ENCODE measurements at places on chromosomes 7 and 10.

GRCh38 chr7:152851881-152852417 lies 92.4 kb downstream of the ACTR3B start:
- DNase-seq, result no peak

- no peak for DNase-seq
These were observed 71.4 kb downstream of the AHR start for GRCh38 chr7:17369691-17370426.

- no peak for DNase-seq
These were observed 42.4 kb downstream of the VWA2 start for GRCh38 chr10:114281461-114281860.

DNA sequence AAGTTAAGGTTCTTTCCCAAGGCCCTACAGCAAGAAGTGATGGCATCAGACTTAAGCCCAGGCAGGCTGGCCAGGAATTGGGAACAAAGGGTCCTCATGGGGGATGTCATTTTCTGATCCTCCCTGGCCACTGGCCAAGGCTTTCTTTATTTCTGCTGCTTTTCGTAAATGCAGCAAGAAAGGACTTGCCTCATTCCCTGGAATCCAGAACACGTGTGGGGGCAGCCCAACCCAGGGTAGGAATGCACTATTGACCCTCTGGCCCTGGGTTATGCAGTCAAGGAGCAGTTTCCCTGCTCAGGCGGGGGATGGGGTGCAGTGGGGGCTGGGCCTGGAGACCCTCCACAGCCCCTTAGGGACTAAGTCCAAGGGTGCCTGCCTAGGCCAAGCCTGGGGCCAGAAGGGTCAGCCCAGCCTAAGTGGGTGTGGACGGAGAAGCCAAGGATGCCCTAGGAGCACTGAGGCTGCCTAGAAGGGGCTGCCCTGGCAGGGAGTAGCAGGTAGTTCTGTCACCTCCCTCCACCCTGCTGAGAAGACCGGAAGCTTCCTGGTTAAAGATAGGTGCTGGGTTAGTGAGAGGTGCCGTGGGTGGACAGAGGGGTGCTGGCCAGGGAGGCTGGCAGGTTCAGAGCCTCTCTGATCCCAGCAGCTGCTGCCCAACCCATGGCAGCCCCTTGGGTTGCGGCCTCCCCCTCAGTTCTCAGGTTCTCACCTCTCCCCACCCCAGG lies 179.2 kb downstream of the SH3PXD2A start:
- DNase-seq, result no peak

GRCh38 chr10:4851846-4852245 lies 25.8 kb downstream of the AKR1E2 start:
- no peak for DNase-seq

DNA sequence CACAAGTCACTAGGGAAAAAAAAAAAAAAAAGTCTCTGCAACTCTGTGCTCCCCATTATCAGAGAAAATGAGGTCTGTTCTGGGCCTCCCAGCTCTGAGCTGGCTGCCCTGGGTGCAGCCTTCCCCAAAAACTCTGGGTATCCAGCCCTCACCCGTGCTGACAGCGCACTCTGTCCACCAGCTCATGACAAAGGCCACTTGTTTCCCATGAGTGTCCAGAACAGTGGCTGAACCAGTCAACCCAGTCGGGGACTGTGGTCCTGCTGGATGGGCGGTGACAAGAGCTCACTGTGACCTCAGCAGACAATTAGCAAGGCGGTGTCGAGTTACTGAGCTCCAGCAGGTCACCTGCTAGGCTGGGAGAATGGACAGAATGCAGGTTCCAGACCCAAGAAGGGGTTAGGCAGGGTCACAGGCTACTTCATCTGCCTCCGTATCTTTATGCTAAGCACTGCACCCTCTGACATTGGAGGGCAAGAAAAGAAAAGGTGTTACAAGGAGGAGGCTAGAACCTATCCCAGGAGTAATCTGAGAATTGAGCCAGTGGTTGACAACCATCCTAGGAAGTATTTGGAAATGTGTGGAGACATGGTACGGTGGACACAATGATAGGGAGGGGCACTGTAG lies 37.2 kb downstream of the DLG5 start:
- DNase-seq, result no peak

DNA sequence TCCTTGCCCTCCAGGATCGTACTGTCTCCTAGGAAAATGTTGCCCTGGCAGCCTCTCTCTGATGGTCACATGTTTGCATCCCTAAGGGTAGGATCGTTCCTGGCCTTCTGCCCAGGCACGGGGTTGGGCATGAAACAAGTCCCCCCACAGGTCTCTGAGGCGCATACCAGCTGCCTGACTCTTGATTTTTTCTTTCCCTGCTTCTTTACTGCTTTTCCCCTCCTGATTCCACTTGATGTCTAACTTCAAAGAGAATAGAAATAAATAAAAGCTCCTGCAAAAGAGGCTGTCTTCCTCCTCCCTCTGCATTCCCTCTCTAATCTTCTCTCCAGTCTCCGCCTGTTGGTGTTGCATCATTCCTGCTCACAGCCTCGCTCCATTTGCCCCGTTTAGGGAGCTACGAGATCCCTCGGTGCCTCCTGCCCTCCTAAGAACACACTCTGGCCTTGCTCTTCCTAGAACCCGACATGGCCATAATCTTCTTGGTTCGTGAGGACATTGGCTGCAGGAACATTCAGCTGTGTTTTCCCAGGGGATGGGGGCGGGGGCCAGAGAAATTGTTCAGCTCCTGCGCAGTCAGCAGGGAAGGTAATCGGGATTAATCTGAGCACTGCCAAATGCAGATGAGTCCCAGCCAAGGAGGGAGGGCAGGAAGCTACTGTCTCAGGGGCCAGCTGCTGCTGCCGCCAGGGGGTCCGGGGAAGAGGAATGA lies 26.0 kb downstream of the LEP start:
- no peak for DNase-seq

DNA sequence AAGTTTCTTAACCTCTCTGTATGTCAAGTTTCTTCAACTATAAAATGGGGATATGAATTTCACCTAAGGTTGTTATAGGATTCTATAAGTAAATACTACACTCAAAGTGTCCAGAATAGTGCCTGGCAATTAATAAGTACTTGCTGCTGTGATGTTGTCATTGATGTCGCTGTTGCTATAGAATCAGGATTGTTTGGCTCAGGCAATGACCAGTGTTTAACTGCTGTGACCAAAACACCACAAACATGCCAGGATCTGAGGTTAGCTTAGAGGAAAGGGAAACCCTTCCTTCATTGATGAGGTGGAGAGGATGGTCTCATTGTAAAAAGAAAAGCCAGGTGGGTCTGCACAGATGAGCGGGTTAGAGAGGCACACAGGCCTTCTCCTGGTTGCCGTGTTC lies 223.1 kb upstream of the INHBA start:
- DNase-seq, result no peak

DNA sequence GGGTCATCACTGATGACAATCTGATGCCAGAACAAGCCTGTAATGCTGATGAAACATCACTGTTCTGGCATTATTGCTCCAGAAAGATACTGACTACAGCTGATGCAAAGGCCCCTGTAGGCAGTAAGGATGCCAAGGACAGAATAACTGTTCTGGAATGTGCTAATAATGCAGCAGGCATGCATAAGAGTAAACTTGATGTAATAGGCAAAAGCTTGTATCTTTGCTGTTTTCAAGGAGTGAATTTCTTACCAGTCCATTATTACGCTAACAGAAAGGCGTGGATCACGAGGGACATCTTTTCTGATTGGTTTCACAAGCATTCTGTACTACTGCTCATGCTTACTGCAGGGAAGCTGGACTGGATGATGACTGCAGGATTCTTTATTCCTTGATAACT lies 18.7 kb downstream of the LCOR start:
- no peak for DNase-seq

DNA sequence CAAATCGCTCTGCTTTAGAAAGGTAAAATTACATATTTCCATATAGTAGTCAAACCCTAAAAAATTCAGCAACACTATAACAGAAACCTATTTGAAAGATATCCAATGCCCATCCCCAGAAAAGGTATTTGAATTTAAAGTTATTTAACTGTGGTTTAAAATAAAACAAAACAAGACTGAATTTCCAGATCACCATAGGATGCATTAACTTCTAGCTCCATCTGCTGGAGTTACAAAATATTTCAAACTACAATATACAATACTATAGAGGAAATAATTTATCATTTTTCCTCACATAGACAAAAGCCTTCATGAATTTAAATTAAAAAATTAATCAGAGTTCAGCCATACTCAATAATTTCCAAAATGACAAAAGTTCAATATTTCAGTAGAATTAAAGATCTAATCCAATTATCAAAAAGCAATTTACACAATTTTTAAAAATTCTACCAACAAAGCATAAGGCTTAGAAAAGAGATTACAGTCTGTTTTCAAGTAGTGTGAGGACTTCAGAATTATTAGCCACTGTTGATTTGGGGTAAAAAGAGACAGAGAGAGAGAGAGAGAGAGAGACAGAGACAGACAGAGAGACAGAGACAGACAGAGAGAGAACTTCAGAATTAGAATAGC lies 75.9 kb downstream of the LMBR1 start:
- DNase-seq, result no peak

DNA sequence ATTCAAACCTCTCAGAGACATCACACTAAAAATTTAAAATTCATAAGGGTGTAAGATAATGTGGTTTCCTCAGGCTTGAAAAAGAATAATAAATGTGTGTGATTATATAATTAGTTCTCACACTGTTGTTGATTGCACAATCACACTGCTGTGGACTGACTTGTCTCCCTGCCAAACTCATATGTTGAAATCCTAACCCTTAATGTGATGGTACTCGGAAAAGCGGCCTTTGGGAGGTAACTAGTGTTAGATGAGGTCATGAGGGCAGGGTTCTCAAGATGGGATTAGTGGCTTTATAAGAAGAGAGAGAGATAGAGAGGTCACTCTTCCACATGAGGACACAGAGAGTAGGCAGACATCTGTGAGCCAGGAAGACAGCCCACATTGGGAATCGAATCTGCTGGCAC lies 128.5 kb upstream of the COL1A2 start:
- DNase-seq, result no peak

DNA sequence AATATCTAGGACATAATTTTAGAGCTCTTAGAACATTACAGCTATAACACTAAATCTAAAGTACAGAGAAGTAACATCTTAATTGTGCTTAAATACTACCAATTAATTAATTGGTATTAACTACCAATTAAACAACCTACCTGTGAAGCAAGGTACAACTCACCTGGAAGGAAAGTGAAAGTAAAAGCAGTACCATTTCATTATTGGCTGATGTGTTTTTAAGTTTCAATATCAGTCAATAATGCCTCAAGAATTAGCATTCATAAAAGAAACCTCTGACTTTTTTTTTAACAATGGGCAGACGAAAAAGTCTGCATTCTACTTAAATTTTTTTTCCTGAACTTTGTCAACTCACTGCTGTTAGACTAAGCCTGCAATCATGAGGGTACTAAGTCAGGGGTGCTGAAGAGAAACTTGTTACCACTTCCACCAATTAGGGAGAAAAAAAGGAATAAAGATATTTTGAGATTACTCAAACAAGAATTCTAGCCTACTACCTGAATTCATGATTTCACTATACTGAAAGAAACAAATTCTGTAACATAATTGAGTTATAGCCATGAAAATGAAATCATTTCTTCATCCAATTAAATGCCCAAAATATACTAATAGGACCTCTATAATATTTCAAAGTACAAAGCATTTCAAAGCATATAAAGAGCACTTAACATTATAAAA lies 19.9 kb downstream of the UPF2 start:
- DNase-seq, result no peak

DNA sequence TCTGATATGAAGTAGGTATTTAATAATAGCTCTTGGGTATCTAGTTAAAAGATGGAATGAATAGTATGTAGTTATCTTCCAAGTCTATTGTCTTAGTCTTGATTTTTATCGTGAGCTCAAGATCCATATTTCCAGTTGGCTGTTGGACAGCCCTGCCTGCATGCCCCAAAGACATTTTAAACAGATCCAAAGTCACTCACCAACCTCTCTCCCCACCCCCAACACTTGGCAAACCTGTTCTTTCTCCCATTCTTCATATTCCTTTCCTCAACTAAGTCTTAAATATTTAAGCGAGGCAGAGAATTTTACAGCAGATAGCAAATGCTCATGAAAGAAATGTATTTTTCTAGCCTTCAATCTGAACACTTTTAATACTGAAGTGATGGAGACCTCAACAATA lies 80.7 kb upstream of the PALS2 start:
- DNase-seq, result no peak

DNA sequence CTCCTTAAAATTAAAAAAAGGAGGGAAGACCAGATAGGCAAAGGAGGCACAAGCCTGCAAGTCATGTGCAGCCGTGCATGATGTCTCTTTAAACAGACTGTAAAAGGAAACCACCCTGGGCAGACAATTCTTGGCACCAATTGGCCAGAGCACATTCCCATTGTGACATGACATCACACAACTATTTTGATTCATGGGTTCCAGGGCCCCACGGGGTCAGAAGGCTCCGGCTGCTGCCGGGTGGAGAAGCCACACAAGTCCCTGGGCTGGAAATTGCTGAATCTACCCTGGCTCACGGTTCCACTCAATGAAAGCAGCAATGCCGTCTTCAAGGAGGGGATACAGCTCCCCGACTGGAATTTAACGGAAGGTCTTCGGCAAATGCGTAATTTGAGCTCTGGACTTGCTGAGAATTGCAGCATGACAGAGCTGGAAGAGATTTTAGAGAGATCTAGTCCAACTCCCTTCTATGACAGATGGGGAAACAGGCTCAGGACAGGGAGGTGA lies 140.5 kb downstream of the PRKAG2 start:
- DNase-seq, result no peak

GRCh38 chr10:98262571-98262970 lies 5.4 kb downstream of the LOXL4 start:
- DNase-seq, result peak; percentile 42

- peak; percentile 62 for DNase-seq
These were observed 42.4 kb downstream of the CCNY start for GRCh38 chr10:35378541-35379210.

- DNase-seq, result no peak
These were observed 10.9 kb upstream of the KIAA1549 start for GRCh38 chr7:138992052-138992531.

DNA sequence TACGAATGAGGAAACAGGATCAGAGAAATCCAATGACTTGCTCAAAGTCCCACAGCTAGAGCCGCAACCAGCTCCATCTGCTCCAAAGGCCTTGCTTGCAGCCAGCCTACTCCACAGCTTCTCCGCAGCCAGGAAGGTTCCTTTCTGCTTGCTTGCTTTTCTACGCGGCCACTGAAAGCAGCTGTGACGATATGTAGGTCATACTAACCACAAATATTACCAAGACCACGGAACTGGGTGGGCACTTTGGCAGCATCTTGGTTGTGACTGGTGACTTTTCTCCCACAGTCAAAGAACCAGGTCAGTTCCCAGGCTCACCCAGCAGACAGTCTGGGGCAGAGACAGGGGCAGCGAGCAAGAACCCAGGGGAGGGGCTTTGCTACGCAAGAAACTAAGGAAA lies 86.4 kb downstream of the FAM53B start:
- DNase-seq, result peak; percentile 42

GRCh38 chr10:22437620-22438588 lies 92.6 kb downstream of the SPAG6 start:
- peak; percentile 44 for DNase-seq

GRCh38 chr10:74123081-74123480 lies 27.5 kb downstream of the AP3M1 start:
- DNase-seq, result no peak

DNA sequence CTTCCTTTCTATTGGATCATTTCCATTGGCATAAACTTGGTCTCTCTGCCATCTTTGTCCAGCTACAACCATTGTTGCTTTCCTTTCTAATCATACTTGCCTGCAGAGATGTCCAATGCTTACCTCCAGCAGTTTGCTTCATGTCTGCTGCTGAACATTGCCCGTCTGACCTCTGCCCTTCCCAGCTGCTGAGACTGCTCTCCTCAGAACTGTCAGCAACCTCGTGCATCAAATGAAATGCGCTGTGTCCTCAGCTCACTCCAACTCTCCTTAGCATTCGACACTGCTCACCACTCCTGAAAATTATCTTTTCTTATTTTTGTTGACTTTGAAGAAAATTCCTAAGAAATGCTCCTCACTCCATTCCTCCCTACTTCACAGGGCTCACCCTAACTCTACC lies 5.0 kb downstream of the FAM170B start:
- no peak for DNase-seq

All from activated CD8-positive, alpha-beta T cell treated with anti-CD3 and anti-CD28 coated beads for 36 hours (primary cell).